ENCODE measurements at places on chromosomes 2 and 18.

DNA sequence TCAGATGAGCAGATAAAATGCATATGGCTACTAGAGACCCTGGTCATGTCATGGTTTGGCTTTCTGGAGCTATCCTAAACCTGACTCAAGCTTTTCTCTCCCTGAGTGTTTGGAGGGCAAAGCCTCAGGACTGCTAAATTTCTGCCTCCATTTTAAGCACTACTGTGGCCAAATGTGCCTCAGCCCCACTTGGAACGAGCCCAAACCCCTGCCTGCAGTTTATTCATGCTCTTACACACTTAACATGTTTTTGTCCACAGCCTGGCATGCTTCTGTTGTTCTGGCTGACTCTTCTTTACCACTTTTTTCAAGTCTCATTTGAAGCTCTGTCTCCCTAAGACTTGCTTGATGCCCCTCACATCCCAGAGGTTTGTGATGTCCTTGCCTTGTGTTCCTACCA is 24.7 kb downstream of the MGAT5 start:
- no peak for DNase-seq

- DNase-seq, result no peak
These were observed 42.5 kb upstream of the LCLAT1 start for GRCh38 chr2:30404319-30405259.

DNA sequence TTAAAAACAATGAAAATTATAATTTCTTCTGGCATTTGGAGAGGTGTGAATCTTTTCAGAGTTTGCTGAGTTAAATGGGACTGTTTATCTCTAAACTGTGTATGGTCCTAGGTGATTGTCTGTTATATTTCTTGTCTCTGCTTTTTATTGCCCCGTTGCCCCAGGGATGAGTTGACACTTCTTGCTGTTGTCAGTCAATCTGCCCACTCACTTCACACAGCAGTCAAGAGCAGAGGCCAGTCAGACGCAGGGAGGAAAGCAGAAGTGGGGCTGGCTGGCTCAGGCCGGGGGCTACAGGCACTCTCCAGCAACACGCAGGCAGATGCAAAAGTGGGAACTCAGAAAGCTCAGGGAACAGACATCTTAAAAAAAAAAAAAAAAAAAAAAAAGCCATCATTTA is 365.2 kb downstream of the CLIP4 start:
- DNase-seq, result peak; percentile 78

DNA sequence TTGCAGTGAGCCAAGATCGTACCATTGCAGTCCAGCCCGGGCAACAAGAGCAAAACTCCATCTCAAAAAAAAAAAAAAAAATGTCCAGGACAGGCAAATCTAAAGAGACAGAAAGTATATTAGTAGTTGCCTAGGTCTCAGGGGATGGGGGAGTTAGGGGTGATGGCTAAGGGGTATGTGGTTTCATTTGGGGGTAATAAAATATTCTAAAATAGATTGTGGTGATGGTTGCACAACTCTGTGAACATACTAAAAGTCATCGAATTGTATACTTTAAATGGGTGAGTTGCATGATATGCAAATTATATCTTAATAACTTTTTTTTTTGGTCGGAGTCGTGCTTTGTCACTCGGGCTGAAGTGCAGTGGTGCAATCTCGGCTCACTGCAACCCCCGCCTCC is 34.2 kb upstream of the ACTR2 start:
- no peak for DNase-seq

DNA sequence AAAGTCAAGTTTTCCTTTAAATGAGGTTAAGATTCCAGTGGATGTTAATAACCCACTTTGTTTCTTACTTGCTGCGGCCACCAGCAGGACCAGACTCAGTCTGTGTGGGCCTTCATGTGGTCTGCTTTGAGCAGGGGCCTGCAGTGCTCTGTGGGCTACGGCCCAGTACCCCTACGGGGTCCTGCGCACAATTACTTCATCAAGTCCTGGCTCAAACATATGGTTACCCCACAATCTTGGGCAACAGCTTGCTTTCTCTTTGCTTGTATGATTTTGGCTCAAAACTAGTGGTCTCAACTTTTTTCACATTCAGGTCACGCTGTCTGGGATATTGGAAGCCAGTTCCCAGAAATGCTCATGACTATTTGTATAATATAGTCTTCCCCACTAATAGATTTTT is 64.2 kb downstream of the PTPN2 start:
- DNase-seq, result no peak

GRCh38 chr2:88753833-88754584 is 62.5 kb downstream of the RPIA start:
- DNase-seq, result no peak

GRCh38 chr18:49380801-49381200 is 79.6 kb downstream of the DYM start:
- no peak for DNase-seq
